ENCODE measurements at places on chromosomes 4 and X.

- no peak for DNase-seq
These were observed 182.5 kb downstream of the RASL11B start for GRCh38 chr4:53044651-53044960.

DNA sequence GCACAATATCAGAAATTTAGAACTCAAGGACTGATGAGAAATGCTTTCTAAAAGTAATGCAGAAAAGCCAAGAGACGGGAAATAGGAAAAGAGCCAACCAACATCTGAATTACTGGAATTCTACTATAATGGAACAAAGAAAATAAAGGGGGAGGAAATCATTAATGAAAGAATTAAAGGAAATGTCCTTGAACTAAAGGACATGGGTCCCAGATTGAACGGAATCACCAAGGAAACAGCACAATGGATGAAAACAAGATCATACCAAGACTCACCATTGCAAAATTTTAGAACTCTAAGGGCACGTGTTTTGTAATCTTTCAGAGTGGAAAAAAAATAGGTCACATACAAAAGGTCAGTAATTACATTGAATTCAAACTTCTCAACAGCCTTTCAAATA, 35.9 kb downstream of the HPGDS start:
- no peak for DNase-seq

GRCh38 chr4:129314781-129315180, 218.8 kb downstream of the C4orf33 start:
- no peak for DNase-seq

- no peak for DNase-seq
These were observed 72.3 kb downstream of the TMEM47 start for GRCh38 chrX:34584781-34585180.

- DNase-seq, result peak; percentile 53
These were observed 76.9 kb downstream of the CAMK2D start for GRCh38 chr4:113684534-113685091.

DNA sequence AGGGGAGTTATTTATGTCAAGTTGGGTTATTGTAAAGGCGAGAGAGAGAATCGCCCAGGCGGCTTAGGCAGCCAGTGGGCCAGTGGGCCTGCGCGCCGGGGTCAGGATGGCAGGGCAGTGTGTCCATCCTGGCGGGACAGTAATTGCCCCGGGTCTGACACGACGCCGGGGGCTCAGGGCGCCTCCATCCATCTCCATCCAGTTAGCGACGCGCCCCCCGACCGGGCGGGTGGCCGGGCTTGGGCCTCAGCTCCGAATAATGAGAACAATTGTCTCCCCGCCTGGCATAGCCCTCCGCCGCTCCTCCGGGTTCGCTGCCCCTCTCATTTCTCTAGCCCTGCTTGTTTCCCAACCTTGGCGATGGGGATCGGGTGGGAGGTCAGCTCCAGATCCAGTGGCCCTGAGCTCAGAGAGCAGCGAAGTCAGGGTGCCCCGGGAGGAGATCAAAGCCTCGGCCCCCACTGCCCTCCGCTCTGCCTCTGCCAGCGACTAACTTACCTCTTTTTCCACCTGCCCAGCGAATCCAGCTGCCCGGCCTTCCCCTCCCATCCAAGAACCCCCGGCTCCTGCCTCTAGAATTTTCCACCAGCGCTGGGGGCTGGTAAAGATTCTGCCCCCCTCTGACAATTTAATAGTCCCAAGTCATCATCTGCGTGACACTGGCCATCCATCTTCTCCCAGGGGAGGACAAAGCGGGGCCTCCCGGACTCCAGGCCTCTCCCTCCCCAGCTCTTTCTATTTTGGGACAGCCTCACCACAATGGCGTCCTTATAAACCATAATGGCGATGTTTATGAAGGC, 56.9 kb upstream of the TMEM33 start:
- no peak for DNase-seq

GRCh38 chr4:12827966-12828365, 656.2 kb downstream of the RAB28 start:
- no peak for DNase-seq

DNA sequence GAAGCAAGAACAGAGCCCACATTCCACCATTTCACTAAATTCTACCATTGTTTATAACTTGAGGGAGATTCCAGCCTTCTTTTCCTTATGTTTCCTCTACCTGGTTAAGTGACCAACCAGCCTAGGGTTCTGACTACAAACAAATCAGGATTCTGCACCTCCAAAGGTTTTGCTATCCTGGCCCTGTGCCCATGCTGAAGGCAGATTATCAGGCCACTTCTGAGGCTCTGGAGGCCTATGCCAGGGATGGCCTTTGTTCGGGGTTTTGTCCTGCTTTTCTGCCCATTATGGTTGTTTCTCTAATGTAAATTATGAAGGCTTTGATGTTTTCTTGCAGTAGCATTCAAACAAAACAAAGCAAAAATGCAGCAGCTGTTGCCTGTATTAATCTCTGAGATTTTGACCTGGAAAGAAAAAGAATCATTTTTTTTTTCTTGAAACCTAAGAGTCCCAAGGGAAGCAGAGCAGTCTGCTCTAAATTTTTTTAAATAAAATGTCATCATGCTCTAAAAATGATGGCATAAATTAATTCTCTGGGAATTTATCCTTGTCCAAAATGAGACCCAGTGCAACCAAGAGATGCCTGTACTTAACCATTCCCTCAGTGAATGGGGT, 55.6 kb downstream of the RNF150 start:
- DNase-seq, result no peak

- DNase-seq, result no peak
These were observed 87.1 kb upstream of the PRPS1 start for GRCh38 chrX:107541244-107541643.

GRCh38 chr4:74005528-74005927, 7.1 kb upstream of the CXCL5 start:
- no peak for DNase-seq

DNA sequence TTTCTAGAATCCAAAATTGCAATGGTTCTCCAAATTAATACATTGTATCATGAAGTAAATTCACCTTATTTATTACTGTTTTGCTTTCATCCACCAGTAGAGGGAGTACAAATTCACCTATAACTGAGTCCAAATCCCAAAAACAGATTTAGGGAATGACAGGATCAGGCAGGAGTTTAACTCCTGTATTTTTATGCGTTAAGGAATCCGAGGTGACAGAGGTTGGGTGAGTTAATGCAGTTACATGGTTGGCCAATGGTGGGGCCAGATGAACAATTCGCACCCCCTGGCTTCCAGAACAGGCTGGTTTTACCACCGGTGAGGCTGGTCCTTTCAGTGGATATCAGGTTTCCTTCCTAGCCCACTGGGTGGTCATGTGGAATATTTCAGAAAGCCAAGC, 82.4 kb downstream of the MTNR1A start:
- DNase-seq, result peak; percentile 19

DNA sequence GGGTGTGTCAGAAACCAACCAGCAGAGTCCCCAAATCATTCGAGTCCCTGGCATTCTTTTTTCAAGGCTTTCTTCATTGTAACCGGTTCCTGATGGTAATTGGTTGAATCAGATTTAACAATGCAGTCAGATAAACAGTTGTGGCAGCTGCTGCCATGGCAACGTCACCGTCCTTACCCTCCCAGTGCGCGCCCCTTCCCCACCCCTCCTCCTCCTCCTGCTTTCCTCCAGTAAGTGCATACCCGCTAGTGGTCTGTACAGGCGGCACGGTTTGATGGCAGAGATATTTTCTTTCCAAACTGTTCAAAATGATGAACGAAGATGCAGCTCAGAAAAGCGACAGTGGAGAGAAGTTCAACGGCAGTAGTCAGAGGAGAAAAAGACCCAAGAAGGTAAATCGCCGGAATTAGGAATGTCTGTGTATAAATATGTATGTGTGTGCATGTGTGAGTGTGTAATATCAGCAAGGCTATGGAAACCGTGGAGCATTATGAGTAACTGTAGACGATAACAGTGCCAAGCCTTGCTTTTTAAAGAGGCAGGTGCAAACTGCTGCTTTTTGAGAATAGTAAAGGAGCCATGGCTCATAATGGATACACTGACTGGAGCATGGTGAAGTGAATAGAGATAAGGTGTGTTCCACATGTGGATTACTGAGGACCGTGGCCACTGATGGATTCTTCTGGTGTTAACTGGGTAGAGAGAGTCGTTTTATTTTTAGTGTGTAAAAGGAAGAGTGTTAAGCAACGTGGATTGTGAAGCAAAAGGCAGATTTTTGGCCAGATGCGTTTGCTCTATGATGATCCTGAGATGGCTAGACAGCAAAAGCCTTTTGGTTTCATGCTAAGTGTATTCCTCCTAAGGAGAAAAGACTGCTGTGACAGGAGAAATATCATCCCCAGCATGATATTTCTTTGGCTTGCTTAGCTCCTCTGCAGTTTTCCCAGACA, at the start of gene ANK2:
Gene ANK2 (plus strand): TSS at position 233 of the 950 bp plus-strand sequence. CDS start 76 bp downstream, at position 309.
- DNase-seq, result no peak

DNA sequence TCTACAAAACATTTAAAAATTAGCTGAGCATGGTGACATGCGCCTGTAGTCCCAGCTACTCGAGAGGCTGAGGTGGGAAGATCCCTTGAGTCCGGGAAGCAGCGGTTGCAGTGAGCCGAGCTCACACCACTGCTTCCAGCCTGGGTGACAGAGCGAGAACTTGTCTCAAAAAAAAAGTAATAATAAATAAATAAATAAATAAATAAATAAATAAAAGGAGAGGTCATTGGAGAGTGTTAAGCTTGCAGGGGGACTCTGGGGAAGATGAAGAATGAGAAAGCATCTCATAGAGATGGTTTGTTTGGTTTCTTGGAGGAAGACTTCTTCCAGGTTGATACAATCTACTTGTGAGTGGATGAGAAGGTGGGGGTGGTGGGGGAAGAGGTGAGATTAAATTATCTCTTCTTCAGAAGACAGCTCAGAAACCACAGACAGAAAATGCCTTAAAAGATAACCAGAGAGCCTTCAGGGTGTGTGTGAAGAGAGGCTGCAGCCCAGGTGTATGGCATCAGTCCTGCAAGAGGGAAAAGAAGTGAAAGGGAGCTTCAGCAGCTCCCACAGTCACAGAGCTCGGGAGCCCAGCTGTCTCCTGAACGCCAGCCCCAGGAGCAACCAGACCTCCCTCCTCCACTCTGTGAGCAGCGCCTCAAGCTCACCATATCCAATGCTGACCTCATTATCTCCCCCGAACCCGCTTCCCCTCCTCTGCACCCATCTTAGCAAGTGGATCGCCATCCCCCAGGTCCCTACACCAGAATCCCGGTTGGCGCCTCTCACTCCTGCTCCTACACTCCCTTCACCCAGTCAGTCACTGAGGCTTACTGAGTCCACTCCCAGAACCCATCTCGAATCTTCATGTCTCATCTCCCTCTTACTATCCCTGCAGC, 48.2 kb downstream of the RBM47 start:
- DNase-seq, result no peak

- no peak for DNase-seq
These were observed 381.7 kb downstream of the GPAT3 start for GRCh38 chr4:83917572-83917971.

- DNase-seq, result no peak
These were observed 69.3 kb upstream of the PDE5A start for GRCh38 chr4:119697887-119698393.

DNA sequence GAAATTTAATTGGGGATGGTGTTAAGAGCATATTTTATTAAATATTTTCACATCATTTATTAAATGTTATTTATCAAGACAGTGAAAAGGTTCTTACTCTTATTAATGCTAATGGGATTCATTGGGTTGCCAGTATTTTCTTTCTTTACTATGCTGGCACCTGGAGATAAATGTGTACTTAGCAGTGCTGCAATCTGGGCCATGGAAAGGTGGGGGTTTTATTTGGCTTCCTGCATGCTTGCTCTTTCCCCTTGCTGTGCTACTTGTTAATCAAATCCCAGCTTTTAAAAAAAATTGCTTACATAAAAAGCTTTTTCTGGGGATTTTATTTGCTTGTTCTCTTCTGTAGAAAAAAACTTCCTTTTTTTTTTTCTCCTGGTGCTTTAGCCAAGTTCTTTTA, 48.3 kb downstream of the ZAR1 start:
- DNase-seq, result no peak

DNA sequence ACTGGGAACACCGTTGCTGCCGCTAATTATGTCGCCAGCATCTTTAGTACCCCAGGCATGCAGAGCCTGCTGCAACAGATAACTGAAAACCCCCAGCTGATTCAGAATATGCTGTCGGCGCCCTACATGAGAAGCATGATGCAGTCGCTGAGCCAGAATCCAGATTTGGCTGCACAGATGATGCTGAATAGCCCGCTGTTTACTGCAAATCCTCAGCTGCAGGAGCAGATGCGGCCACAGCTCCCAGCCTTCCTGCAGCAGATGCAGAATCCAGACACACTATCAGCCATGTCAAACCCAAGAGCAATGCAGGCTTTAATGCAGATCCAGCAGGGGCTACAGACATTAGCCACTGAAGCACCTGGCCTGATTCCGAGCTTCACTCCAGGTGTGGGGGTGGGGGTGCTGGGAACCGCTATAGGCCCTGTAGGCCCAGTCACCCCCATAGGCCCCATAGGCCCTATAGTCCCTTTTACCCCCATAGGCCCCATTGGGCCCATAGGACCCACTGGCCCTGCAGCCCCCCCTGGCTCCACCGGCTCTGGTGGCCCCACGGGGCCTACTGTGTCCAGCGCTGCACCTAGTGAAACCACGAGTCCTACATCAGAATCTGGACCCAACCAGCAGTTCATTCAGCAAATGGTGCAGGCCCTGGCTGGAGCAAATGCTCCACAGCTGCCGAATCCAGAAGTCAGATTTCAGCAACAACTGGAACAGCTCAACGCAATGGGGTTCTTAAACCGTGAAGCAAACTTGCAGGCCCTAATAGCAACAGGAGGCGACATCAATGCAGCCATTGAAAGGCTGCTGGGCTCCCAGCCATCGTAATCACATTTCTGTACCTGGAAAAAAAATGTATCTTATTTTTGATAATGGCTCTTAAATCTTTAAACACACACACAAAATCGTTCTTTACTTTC, 1.8 kb downstream of the UBQLN2 start:
- DNase-seq, result no peak

- DNase-seq, result no peak
These were observed 30.8 kb upstream of the LRBA start for GRCh38 chr4:151045907-151046306.

- no peak for DNase-seq
These were observed 103.5 kb upstream of the PPARGC1A start for GRCh38 chr4:23993373-23993772.

DNA sequence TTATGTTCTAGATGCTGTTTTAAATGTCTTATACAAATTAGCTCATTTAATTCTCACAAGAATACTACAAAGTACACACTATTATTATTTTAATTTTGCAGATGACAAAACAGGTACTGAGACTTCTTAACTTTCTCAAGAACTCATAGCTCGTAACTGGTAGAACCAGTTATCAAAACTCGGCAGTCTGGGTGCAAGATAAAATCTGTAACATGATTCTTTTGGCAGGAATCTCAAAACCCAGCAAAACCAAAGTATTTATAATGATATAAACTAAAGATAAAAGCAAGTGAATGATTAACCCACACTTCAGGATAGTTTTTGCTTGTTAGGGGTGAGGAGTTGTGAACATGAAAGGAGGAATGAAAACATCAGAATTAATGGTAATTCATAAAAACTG, 27.6 kb downstream of the CLNK start:
- no peak for DNase-seq

DNA sequence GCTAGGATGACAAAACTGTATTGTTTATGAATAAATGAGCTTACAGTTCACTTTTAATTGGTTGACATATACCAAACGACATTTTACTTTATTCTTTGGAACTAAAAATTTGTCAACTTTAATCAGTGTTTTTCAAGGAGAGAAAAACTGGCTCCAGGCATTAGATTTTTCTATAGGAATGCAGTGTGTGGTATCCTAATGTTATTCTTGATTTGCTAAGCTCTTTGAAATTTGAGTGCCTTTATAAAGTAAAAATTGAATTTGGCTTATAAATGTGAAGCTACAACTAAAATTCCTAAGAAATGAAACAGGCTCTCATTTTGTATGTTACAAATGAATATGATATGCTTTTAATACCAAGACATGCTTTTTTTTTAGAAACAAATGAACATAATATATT, 442.2 kb upstream of the TRAM1L1 start:
- no peak for DNase-seq

Data from forelimb muscle (tissue), 1 donor.